NCI-H1436 treated with DMSO at 0.1 percent for 48 hours (cell line): ENCODE measurements at places on chromosomes 16 and 17.

GRCh38 chr17:35245196-35245486 is 2.3 kb downstream of the SLFN5 start:
- no peak for DNase-seq

DNA sequence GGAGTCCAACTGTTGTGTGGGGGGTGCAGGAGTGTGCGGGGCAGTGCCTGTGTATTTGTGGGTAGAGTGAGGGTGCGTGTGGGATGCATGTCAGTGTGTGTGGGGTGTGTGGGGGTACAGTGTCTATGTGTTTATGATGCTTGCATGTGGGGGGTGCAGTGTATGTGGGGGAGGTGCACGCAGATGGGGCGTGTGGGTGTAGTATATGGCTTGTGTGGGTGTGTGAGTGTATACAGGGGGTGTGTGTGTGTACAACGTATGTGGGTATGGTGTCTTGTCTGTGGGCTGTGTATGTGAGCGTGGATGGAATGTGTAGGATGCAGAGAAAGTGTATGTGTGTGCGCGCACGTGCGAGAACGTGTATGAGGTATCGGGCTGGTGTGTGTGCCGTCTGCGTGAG is 160.4 kb downstream of the ZFHX3 start:
- DNase-seq = no peak

DNA sequence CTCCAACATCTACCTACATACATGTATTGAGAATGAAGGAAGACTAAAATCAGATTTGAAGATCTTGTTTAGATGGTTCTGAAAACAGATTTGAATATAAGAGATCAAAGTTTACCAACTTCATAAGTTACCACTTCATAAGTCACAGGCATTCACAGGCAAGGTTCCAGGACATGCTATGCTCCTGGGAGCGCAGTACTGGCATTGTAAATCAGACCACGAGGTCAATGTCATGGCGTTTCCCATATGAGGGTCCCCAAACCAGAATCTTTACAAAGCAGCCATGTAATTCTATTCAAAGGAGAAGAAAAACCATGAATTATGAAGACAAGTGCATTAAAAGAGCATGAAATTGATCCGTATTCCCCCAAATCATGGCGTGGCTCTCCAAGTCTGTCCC is 3.0 kb downstream of the CDH11 start:
- no peak for DNase-seq

- DNase-seq = no peak
These were observed 11.7 kb downstream of the RHBDL3 start for GRCh38 chr17:32277284-32277683.

GRCh38 chr17:44599298-44600175 is 42.3 kb downstream of the FZD2 start:
- DNase-seq = no peak

- DNase-seq = no peak
These were observed 11.3 kb upstream of the BCAR1 start for GRCh38 chr16:75262800-75263127.

DNA sequence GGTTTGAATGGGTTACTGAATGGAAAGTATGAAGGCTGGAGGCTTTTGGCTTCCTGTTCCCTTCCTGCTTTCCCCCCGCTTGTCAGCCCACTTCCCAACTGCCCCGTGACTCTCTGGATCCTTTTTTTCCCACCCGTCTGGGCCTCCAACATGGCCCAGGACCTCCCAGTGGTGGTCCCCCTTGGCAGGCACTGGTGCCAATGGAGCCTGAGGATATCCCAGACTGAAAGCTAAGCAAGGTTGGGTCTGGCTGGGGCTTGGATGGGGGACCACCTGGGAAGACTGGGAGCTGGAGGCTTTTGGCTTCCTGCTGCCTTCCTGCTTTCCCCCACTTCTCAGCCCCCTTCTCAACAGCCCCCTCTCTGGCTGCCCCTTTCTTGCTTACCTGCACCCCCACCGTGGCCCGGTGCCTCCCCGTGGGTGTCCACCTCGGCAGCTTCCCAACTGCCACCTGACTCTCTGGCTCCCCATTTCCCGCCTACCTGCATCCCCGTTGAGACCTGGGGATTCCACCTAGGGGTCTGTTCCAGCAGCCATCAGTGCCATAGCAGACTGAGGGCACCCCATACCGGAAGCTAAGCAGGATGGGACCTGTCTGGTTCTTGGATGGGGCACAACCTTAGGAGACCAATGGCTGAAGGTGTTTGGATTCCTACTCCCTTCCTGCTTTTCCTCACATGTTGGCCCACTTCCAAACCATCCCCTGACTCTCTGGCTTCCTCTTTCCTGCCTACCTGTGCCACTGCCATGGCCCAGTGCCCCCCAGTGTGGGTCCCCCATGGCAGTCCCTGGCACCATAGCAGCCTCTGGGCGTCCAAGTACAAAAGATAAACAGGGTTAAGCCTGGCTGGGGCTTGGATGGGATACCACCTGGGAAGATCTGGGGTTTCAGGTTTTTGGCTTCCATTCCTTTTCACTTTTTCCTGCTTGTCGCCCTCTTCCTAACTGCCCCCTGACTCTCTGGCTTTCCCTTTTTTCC is 2295.3 kb downstream of the TP53TG3F start:
- DNase-seq = no peak

DNA sequence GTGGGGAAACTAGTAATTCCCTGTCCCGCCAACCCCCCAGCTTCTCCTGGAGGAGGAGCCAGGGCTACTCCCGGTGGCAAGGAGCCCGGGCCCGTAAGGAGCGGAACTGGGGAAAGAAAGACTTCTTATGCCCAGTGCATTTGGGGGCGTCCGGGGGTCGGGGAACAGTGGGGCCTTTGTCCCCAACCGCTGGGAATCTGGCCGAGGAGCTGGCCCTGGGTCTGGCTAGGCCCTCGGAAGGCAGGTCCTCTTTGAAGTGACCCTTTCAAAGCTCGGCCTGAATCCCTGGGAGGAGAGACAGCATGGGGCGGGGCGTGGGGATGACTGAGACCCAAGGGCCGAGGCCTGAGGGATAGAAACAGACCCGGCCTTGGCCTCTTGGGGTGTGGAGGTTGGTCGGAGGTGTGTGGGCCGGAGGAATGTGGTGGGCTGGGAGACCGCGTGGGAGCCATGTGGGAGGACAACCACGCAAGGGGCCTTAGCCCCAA is 6.0 kb downstream of the ARHGAP23 start:
- no peak for DNase-seq

DNA sequence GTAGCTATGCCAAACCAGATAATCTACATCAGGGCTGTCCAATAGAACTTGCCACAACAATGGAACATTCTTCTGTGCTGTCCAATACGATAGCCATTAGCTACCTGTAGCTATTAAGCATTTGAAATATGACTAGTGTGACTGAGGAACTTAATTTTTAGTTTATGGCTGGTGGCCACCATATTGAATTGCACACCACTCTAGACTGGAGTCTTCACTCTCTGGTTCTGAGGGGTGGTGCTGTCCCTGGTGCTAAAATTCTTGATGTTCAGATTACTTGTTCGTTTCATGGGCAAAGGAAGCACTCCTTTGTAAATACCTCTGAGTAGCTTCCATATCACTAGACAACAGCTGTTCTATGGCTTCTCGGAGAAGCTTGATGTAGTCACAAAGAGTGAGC is 296.6 kb downstream of the NPIPA8 start:
- no peak for DNase-seq

- no peak for DNase-seq
These were observed 14.7 kb downstream of the CYBC1 start for GRCh38 chr17:82435601-82436583.

DNA sequence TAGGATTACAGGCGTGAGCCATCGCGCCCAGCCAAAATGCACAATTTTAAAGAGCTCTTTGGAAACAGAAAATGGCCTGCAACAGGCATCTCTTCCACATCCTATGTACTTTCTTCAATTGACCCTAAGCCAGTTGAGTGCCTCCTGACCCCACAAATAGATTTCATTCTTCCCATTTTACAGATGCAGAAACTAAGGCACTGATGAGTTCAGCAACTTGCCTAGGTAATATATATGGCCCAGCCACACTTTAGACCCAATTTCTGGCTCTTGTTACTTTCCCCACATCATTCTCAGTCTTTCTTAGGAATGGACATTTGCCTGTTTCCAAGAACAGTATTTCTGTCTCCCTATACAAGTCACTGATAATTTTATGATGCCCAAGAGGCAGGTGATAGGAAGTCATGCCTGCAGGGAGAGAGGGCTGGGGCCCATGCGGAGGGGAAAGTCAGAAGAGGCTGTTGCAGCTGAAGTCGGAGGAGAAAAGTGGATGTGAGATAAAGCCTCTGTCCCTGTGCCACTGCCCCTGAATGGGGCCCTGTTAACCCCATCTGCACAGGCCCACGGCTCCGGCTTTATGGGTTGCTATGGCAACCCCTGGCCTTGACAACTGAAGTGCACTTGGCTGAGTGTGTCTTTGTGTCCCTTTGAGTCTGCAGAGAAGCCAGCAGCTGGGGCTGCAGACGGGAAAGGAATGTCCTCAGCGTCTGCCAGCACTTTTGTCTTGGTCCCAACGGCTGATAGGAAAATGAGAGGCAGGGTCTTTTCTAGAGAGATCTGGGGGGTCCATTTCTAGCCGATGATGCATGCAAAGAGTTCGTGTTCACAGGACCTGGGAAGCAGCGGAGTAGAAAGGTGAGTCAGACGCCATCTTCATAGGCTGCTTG is 45.9 kb downstream of the ABAT start:
- no peak for DNase-seq

DNA sequence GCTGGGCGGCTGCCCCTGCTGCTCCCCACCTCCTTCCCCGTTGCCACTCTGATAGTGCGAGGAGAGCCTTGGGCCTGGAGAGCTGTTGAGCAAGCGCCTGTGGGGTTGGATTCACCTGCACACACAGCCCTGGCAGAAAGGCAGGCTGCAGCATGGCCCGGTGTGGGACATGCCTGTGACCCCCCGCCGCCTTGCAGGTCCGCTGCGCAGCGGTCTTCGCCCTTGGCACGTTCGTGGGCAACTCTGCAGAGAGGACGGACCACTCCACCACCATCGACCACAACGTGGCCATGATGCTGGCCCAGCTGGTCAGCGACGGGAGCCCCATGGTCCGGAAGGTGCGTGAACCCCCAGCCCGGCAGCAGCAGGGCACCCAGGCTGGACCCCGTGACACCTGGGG is 106.8 kb upstream of the CHMP6 start:
- DNase-seq = no peak

DNA sequence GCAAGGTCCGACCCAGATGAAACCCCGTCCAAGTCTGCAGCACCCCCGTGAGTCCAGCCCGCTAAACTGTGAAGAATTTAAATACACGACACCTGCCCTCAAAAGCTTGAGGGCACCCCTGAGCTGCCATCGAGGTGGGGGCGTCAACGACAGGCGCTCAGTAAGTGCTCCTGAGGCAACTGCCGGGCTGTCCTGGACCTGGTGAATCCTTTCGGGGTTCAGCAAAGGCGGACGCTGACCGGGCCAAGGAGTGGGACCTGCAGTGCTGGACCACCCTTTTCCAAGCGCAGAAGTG is 512 bp upstream of the ENDOV start:
- DNase-seq = no peak

DNA sequence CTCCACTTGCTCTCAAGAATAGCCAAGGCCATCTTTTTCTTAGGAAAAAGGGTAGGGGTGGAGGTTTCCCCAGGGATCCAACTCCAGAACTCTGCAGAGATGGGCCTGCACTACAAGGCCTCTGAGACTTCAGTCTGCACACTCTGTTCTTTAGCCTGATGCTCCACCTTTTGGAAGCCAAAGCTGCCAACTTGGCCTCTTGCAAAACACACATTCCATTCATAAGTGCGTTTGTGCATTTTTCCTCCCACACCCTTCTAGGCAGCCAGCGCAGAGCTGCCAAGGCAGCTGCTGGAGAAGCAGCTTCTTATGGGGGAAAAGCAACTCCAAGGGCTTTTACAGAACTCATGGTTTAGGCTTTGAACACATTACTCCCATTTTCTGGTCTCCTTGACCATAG is 45.3 kb downstream of the REXO5 start:
- DNase-seq = no peak

GRCh38 chr16:55257966-55258613 is 65.9 kb upstream of the IRX6 start:
- no peak for DNase-seq

DNA sequence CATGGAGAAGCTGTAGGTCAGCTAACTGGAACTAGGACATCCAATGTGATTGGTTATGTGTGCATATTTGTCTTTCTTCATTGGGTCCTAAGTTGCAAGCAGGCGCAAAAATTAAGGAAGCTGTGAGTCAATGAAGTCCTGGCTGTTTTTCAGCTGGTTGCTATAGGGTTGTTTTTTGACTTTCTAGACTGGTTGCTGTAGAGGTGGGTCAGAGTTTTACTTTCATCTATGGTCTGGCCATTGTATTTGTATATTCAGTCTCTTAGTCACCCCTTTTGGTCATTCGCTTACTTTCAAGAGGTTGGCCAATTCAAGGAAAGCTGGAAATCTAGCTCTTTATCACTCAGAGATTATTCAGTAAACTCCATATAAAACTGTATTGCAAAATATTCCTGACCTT is 62.0 kb upstream of the AMZ2 start:
- DNase-seq = no peak

- DNase-seq = no peak
These were observed 4.0 kb downstream of the ALDH3A2 start for GRCh38 chr17:19652595-19652994.

DNA sequence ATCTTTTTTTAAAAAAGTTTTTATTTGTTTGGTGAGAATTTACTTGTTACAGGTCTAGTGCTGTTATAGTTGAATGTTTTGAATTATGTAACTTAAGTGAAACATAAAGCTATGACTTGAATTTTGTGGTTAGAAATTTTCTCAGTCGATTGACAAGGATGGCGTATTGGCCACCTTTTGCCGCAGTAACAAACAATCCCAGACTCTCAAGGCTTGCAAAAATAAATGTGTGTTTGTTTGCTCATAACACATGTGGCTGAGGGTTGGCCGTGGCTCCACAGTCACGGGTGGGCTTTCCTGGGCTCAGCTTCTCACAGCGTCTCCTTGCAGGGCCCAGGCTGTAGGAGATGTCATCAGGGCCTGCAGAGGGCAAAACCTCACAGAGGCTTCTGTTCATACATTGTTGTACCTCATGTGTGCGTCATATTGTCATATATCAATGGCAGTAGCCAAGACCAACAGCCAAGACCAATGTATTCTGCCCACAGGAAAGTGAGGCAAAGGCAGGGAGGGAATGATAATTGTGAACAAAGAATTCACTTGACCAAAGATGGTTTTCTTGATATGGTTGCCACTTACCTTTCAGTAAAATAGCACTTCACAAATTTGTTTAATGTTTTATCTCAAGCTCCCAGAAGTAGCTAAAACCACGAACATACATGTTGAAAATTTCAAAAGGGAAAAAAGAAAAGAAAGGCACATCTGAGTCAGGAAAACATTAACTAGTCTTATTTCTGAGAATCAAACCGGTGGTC is 93.5 kb downstream of the WWOX start:
- no peak for DNase-seq

GRCh38 chr17:34998205-34998604 is 17.9 kb downstream of the LIG3 start:
- no peak for DNase-seq

- no peak for DNase-seq
These were observed 63.7 kb downstream of the ERCC4 start for GRCh38 chr16:13983625-13984024.

- DNase-seq = no peak
These were observed 11.3 kb downstream of the CACNG4 start for GRCh38 chr17:66975614-66976378.

- DNase-seq = no peak
These were observed 80.1 kb downstream of the MGAT5B start for GRCh38 chr17:76948301-76948700.
